ENCODE measurements at places on chromosomes 7 and 10.

DNA sequence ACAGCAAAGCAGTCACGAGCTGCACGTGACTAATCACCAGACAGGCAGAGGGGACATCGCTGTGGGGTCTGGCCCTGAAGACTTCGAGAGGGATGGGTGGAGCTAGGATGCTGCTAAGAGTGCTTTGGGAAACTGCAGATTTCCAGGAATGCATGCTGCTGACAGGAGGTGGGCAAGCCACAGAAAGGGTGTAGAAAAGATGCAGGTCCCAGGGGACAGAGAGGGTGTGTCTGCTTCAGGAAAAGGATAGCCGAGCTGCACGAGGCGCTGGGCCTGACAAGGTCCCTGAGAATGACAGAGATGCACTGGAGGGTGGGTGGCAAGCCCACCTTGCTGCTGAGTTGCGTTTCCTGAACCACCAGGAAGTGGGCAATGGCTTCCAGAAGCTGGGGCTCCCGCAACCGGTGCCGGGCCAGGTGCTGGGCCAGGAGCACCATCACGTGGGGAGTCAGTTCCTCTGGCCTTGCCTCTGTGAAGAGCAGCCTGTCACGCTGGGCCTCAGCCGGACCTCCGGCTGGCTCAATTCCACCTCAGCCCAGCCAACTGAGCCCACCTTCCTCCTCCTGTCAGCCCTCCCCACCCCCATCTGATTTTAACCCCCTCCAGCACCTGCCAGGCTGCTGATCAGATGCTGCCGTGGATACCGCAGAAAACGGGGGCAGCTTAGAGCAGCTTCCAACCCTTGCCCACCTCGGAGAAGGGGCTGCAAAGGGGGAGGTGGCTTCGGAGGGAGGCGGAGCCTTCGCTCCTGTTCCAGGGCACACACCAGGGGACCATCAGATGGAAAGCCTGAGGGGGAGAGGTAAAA lies 2.2 kb downstream of the FASTK start:
- DNase-seq = no peak

- no peak for DNase-seq
Measured at GRCh38 chr7:158555034-158555520, 32.5 kb downstream of the PTPRN2 start.

GRCh38 chr7:157769526-157770215 lies 432.9 kb downstream of the DNAJB6 start:
- DNase-seq = no peak

DNA sequence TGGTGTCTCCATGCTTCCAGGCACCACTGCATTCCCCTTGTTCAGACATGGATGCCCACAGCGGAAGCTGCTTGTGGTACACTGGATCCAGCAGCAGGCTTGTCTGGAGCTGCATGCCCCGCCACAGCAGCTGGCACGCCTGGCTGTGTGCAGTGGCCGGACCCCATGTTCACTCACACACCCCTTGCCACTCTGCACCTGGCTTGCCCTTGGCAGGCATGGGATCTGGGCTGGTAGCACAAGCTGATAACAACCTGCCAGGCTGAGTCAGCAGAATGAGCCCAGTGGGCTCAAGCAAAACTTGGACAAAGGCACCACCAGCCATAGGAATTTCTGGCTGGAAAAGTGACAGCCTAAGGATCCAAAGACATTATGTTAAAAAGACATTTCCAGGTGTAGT lies 91.8 kb upstream of the TMEM168 start:
- no peak for DNase-seq

DNA sequence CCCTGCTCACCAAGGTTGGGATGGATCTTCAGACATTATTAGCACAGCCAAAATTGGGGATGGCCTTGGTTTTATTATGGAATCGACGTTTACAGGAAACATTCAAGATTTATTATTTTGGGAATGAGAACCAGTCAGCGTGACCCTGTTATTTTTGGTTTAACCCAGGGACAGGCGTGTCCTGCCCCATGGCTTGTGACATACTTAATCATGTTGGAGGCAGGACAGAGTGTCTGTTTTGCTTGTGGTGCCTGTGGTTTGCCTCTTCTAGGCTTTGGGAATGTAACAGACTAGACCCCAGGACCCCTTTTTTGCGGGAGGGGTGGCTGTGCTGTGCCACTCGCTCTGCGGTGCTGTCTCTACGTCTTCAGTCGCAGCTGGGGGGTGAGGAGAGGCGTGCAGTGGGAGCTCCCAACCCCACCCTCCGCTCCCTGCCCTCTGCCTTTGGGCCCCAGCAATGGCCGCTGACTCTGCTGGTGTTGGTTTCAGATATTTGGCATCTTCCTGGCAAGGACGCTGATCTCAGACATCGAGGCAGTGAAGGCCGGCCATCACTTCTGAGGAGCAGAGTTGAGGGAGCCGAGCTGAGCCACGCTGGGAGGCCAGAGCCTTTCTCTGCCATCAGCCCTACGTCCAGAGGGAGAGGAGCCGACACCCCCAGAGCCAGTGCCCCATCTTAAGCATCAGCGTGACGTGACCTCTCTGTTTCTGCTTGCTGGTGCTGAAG lies 20.1 kb upstream of the SH2D4B start:
- no peak for DNase-seq

DNA sequence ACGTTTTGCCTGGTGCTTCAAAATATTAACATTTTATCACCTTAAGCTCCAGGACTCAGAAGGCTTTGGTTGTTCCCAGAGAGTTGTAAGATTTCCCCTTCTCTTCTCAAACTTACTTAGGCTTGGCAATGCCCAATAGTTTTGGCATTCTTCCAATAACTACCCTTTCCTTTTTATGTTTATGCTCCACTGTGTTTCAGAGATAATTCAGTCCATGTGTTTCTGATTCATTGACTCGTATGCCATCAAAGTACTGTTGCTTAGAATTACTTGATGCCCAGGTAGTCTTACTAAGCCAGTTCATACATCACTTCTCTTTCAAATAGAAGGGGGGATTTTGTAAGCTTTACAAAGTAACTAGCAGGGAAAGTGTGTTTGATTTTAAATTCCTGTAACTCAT lies 66.6 kb downstream of the AGMO start:
- DNase-seq = no peak

GRCh38 chr10:43970717-43971116 lies 322.0 kb upstream of the ZNF32 start:
- no peak for DNase-seq

GRCh38 chr7:86667732-86668131 lies 24.0 kb downstream of the GRM3 start:
- no peak for DNase-seq

- DNase-seq = no peak
Measured at GRCh38 chr10:77811831-77812430, 114.6 kb downstream of the DLG5 start.

DNA sequence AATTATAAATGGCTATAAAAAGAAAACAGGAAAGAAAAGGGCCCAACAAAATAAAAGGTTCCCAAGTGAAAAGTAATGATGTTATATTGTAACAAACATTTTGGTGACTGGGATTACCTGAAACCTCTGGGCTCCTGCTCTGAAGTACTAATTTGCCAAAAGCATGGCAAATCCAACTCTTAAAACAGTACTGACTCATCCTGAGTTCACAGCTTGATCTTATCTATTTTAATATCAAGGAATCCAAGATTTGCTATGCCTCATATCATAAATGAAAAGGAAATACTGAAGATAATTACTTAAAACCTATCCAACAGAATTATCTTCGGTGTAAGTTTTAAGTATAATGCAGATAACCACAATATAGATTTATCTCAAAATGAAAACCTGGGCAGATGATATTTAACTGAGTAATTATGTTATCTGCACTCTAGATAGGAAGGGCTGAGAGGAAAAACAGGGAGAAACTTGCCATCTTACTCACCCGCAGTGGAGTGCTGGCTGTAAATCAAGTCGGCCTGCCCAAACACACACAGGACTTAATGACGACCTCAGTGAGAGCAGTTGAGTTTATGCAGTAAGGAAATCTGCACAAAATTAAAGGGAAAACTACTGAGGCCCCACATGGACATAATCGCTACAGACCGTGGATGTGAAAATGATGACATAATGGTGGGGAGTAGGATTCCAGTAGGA lies 48.4 kb downstream of the MPP7 start:
- peak; percentile 42 for DNase-seq

- DNase-seq = no peak
Measured at GRCh38 chr10:44393051-44393630, 8.2 kb upstream of the CXCL12 start.

DNA sequence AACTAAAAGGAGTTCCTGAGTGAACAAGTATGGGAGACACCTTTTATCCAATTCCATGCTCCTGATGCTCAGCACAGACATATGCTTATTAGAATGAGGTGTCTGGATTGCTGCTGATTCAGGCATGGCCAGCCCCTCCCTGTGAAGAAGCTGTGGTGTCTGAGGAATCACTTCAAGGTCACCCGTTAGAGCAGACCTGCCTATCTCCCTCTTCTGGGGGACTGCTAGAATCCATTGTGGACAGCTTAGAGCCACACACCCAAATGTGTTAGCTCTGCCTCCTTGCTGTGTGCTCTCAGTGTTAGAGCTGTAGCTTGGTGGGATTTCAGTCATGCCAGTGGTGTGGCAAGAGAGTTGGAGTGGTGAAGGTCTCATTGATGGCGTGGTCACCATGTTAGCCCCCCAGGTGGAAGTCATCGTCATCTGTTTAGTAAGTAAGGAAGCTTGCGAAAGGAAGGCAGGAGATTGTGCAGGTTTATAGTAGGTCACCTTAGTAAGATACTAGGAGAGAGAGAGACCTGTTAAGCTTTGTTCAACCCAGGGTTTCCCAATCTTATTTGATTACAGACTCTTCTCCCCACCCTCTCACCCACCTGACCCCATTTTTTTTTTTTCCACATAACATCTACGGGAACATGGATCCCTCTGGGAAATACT lies 12.8 kb downstream of the PRXL2A start:
- no peak for DNase-seq

DNA sequence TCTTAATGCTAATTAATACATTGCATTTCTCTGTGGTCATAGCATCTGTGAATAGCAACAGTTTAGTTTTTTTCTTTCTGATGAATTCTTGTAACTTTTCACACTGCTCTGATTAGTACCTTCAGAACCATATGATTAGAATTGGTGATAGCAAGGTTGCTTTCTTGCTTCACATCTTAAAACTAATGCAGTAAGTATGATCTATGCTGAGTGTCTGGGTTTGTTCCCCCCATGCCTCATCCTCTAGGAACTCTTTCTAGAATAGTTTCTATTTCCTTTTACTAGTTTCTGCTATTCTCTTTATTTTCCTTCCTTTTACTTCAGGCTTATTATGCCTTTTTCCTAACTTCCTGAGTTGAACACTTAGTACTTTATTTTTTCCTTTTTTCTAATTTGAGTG lies 32.4 kb downstream of the TES start:
- no peak for DNase-seq

All from left hindlimb (tissue), 1 donor.